Stimulated activated CD4-positive, alpha-beta T cell treated with anti-CD3 and anti-CD28 coated beads, Interleukin-2, amount 100 ng/mL, for 24 hours (primary cell): ENCODE measurements at places on chromosomes 3 and 15.

- DNase-seq: no peak
Observed at GRCh38 chr3:172515130-172515918, 7.9 kb downstream of the TNFSF10 start.

DNA sequence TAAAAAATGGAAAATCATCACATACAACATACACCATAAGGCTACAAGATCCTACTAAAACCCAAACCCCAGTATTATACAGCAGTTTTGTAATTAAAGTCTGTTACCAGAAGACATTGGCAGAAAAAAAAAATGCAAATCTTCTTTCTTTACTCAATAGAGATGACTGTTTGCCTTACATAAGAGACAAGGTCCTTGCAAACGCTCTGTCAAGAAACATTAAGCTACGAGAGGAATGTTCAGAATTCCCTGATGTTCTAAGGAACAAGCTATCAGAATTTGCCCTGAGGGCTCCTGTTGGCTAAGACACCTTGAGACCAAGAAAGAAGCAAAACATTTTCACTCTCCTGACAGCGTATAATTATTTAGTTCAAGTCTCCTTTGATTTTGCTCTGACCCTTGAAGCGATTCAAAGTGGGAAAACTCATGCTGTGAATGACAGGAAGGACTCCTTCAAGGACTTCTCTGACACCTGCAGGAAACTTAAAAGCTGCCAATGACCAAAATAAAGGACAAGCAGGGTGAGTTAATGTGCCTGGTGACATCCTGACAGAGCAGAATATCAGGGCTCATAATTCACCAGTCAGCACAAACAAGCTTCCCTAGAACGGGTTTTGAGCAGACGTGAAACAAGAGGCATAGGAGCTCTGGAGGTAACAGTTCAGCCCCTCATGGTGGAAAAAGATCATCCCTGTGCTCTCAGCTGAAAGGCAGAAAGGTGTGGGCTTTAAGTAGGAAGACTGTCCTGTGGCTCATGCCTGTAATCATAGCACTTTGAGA is 2.5 kb downstream of the SCAMP2 start:
- no peak for DNase-seq

DNA sequence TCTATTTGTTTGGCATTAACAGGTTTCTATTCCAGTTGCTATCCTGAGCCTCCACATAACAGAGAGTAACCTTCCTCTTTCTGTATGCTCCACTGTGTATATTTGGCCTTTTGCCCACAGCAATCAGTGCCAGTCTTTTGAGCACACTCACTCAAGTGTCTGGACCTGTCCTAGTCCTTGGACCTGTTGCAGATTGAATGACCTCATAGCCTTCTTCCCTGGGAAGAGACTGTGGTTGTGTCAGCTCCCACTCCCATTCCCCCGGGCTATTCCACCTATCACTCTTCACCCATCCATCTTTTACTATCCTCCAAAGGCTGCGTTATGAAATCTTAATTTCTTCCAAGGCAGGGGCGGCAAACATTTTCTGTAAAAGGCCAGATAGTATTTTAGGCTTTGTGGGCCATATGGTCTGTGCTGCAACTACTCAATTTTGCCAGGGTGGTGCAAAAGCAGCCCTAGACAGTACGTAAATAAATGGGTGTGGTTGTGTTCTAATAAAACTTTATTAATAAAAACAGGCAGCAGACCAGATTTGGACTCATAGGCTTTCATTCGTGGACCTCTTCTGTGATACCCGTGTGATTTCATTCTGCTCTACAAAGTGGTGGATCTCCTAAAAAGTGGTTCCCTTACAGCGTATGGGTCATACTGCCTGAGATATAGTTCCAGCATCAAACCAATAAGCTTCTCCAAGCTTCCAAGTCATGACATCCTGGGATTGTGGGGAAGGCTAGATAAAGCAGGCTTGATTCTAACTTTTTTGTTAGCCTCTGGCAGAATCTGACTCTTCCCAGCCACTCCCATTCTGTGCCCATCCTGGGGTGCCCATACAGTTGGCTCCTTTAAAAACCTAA is 57.4 kb downstream of the CDAN1 start:
- no peak for DNase-seq

GRCh38 chr3:174958671-174959328 is 99.7 kb downstream of the NAALADL2 start:
- DNase-seq: no peak

DNA sequence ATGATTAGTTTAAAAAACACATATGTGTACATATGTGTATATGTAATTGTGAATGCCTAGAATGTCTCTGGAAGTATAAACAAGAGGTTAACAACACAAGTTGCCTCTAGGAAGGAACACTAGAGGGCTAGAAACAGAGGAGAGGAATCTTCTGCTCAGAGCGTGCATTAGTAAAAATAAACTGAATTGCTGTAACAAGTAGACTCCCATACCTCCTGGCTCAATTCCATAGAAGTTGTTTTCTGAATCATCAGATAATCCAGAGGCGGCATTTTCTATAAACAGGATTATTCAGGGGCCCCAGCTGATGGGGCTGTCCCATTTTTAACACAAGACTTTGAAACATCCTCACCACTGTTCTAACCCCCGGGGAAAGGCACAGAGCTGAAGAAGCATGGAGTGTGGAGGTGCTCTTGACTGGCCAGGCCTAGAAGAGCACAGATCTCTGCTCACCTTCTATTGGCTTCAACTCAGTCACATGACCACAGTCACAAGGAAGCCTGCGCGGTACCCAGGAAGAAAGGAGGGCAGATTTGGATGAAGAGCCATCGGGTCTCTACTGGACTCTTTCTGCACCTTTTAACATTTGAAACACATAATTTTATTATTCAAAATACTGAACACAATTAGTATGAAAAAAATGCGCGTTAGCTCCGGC is 145.7 kb downstream of the TLE3 start:
- DNase-seq: no peak

DNA sequence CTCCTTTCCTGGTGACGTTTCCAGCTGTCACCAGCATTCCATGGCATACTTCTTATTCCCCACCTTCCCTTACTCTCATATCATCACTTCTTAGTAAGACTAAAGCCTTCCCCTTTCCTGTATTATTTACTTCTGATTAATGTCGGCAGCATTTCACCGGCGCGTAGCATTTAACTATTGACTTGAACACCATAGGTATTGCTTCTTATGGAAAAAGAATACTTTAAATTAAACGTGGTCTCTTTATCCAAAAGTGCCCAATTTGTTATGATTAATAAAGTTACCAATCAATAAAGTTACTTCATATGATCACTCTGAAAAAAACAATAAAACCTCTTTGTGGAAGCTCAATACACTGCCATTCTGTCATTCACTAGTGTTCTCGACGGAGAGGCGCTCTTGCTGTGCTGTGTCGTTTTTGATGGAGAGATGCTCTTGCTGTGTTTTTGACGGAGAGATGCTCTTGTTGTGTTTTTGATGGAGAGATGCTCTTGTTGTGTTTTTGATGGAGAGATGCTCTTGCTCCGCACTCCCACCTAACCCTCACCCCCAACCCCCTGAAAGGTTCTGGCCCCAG is 165.0 kb downstream of the XXYLT1 start:
- no peak for DNase-seq

DNA sequence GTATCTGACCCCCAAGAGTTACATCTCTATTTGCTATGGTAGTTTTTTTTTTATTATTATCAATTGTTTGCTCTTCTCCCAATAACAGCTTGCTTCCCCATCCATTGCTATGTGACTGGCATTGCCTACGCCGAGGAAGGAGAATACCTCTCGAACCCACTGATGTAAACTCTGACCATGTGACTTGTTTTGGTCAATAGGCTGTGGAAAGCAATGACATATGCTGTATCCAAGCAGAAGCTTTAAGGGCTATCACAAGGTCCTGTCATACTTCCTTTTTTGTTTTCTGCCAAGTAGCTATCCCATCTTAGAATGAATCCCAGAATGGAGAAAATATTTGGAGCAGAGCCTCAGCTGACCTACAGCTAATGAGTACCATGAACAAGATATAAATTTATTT is 111.0 kb upstream of the FRMD4B start:
- no peak for DNase-seq

DNA sequence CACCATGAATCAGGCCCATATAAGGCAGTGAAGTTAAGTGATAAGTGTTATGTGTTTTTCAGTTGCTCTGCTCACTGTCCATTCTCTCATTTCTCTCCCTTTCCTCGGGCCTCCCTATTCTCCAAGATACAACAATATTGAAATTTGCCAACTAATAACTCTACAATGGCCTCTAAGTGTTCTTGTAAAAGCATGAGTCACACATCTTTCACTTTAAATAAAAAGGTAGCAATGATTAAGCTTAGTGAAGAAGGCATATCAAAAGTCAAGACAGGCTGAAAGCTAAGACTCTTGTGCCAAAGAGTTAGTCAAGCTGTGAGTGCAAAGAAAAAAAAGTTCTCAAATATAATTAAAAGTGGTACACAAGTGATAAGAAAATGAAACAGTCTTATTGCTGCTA is 675.4 kb downstream of the OTOL1 start:
- no peak for DNase-seq

- no peak for DNase-seq
Observed at GRCh38 chr3:54337846-54338245, 215.5 kb downstream of the CACNA2D3 start.

DNA sequence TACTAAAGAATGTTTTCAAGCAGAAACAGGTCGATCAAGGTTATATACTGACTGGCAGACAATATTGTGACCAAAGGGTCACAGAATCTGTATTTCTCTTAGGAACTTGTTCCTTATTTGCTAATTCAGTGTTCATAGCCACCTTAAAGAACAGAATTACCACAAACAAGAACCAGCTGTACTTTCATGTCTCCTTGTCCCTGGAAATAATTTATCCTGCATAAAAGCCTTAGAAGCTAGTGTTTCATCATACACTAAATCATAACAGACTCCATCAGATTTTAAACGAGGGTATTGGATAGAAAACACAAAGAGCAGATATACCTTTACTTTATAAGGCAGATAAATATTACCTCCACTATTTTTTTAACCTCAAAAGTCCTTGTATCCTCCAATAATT is 6.4 kb downstream of the DNAJC19 start:
- no peak for DNase-seq

GRCh38 chr3:29515451-29515850 is 234.6 kb downstream of the RBMS3 start:
- no peak for DNase-seq

- DNase-seq: no peak
Observed at GRCh38 chr3:180329187-180329586, 272.8 kb upstream of the TTC14 start.

- no peak for DNase-seq
Observed at GRCh38 chr15:79676621-79677020, 220.2 kb downstream of the MTHFS start.

- no peak for DNase-seq
Observed at GRCh38 chr3:187567661-187568121, 102.5 kb downstream of the SST start.

- no peak for DNase-seq
Observed at GRCh38 chr3:86175051-86175536, 815.9 kb downstream of the VGLL3 start.

DNA sequence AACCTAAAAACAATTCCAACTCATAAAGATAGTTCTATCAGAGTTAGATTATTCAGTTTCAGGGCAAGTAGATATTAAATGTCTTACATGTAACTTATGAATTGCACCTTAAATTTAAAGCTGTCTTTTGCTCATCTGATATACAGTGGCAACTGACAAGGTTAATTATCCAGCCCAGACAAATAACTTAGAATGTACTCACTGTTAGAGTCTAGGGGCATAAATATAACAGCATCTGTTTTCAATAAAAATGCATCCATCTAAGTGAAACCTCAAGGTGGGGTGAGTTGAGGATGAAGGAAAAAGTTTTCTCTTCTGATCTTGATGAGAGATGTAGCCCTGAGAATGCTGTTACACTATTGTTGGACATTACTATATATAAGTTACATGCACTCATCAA is 112.6 kb downstream of the FBN1 start:
- no peak for DNase-seq

DNA sequence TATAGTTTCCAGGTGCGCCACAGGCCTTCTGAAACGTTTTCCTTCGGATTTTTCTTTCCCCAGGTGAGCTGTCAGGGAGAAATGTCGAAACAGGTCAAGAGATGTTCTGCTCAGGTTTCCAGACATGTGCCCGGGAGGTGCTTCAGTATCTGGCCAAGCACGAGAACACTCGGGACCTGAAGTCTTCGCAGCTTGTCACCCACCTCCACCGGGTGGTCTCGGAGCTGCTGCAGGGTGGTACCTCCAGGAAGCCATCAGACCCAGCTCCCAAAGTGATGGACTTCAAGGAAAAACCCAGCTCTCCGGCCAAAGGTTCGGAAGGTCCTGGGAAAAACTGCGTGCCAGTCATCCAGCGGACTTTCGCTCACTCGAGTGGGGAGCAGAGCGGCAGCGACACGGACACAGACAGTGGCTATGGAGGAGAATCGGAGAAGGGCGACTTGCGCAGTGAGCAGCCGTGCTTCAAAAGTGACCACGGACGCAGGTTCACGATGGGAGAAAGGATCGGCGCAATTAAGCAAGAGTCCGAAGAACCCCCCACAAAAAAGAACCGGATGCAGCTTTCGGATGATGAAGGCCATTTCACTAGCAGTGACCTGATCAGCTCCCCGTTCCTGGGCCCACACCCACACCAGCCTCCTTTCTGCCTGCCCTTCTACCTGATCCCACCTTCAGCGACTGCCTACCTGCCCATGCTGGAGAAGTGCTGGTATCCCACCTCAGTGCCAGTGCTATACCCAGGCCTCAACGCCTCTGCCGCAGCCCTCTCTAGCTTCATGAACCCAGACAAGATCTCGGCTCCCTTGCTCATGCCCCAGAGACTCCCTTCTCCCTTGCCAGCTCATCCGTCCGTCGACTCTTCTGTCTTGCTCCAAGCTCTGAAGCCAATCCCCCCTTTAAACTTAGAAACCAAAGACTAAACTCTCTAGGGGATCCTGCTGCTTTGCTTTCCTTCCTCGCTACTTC is 3.8 kb downstream of the BHLHE40 start:
- DNase-seq: no peak

DNA sequence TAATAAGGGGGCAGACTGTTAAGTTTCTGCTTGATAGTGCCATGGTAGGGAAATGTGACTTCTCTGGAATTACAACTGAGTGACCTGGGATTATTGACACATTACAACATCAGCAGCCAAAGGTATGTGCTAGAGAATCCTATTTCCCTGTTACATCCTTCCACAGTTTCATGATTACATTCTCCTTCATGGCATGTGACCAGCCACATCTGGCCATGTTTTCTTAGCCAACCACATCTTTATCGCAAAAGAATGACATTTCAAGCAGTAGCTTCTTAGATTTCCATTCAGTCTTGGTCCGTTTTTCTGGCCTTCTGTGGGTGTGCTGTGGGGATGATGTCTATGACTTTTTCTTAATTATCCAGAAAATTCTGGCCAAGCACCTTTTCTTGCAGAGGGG is 45.4 kb upstream of the CTDSPL start:
- no peak for DNase-seq

GRCh38 chr3:13322324-13322723 is 97.8 kb downstream of the NUP210 start:
- no peak for DNase-seq

- no peak for DNase-seq
Observed at GRCh38 chr3:117874904-117875874, 1159.5 kb downstream of the IGSF11 start.
